Activated naive CD4-positive, alpha-beta T cell treated with anti-CD3 and anti-CD28 coated beads, Interleukin-2, amount 50 U/mL, for 72 hours (primary cell): ENCODE measurements at places on chromosomes 1 and 21.

GRCh38 chr1:22755641-22756040 lies 45.0 kb downstream of the EPHB2 start:
- no peak for DNase-seq

DNA sequence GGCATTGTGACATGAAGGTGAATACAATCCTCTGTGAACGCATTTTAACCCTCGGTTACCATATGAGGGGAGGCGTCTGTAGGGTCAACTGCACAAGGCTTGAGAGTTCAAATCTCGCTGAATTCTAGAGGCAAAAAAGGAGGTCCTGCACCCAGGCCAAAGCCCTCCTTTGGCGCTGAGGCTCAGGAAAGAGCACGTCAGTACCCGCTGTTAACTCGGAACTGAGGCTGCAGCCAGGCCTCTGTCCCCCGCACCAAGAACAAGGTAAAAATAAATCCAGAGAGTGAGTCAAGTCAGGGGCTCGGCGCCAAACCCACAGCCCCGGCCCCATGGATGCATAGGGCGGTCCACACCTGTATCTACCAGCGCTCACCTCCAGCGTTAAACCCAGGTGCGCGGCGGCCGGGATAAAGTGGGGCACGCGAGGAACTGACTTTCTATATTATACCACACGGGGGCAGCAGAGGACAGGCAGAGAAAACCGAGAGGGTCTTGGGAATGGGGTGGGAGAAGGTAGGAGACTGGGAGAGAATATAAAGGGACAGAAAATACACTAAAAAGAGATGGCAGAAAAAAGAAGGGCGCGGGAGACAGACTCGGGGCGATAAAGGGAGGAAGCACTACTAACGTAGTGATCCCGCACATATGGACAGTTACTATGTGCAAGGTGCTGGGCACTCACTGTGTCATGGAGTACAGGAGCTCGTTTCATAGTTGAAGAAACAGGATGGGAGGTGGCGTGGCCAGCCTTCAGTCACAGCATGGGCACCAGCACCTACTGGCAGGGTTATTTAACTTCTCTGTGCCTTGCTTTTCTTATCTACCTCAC lies 54.9 kb downstream of the DMRTA2 start:
- DNase-seq = no peak

DNA sequence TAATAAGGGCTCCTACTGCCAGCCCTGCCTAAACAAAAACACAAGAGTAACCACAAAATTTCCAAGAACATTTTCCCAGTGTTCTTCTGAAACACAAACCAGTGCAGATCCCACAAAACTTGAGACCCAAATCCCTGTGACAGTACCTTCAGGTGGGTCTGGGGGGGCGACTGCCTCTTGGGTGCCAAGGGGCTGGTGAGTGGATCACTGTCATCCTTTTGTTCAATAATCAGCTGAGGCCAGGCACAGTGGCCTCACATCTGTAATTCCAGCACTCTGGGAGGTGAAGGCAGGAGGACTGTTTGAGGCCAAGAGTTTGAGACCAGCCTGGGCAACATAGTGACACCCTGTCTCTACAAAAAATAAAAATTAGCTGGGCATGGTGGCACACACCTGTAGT lies 87.6 kb downstream of the GLIS1 start:
- DNase-seq = no peak

GRCh38 chr1:159932296-159933285 lies 7.3 kb upstream of the TAGLN2 start:
- no peak for DNase-seq

DNA sequence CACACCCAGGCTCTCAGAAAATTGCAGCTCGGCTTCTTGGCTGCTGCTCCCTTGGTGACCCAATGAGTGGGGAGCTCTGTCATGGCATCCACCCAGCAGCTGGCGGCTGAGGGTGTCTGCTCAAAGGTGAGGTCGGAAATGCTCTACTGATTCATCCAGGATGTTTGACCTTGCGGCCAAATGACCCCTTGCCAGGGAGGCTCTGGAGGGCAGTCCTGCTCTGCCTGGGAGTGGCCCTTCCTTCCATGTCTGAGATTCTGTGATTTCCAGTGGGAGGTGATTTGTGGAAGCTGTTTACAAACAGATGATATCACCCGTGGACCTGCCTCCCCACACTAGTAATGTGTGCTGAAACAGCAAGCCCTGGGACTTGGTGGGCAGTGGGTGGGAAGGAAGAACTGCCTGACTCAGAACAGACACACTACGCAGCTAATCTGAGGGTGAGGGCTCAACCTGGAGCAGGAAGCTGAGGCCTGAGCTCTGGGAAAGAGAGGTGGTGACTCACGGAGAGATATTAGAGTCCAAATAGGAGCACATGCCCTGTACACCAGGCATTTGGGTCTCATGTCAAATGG lies 3.0 kb downstream of the CRCT1 start:
- no peak for DNase-seq

DNA sequence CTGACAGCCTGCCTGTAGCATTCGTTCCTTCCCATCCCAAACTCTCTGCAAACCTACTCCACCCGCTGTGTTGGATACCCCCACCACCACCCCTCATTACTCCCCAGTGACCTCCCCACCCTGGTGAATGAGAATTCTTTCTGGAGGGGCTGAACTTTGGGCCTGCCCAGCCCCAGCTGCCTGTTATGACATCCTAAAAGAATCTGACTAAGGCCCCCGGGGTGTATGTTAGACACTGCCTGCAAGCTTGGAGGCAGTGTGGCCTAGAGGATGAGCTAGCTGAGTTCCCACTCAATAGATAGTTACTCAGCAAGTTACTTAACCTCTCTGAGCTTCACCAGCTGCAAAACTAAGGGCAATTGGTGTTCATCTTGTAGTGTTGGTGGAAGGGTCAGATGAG lies 110.2 kb upstream of the FGGY start:
- DNase-seq = no peak

DNA sequence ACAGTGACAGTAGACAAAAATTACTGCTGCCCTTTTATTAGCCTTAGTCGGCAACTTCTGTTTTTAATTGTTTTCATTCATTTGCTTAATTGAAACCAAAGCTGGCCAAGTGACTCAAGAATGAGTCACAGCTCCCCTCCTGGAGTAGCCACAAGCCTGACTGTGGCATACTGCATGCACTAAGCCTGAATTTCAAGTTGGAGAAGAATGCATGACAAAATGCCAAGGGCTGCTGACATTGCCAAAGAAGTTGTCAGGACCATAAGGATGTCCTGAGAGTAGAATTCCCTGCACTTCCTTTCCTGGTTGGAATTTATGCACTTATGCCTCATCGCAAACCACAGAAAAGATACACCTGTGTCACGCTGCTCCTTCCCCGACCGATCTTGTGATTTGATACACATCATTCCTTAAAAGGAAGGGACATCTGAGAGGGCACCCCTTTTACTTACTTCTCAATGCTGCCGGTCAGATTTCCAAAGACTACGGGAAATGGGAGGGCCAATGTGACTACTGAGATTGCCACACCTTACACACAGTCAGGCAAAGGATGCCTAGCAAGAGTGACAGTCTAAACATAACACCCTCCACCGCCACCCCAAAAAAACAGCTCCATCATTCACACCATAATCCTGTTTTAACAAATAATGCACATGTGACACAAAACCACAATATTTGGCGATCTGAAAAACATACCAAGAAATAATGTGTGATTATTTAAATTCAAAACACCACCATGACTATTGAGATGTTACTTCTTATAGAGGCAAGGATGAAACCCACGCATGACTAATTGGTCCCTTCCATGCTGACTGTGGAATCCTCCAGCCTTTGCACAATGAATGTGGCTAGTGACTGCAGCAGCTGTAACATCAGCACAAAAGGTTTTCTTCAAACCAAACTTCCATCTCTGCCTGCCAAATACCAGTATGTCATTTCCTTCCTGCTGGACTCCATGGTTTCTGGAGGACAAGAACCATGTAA lies 28.2 kb downstream of the VAV3 start:
- peak; percentile 52 for DNase-seq

DNA sequence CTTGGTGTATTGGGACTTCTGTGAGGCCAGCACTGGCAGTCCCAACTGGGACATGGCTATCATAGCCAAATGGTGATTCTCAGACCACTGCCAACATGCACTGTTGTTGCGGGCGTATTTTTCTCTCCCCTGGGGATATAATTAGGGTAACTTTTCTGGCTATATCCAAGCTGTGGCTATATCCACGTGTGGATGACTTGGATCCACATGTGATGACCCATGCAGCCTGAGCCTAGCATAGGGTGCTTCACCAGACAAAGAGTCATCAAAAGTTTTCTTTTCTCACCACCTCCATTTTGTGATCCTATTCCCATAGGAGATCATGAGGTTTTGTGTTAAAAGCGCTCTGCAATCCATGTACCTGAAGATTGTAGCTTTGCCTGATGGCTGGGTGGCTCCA lies 51.2 kb upstream of the CSF3R start:
- DNase-seq = no peak

DNA sequence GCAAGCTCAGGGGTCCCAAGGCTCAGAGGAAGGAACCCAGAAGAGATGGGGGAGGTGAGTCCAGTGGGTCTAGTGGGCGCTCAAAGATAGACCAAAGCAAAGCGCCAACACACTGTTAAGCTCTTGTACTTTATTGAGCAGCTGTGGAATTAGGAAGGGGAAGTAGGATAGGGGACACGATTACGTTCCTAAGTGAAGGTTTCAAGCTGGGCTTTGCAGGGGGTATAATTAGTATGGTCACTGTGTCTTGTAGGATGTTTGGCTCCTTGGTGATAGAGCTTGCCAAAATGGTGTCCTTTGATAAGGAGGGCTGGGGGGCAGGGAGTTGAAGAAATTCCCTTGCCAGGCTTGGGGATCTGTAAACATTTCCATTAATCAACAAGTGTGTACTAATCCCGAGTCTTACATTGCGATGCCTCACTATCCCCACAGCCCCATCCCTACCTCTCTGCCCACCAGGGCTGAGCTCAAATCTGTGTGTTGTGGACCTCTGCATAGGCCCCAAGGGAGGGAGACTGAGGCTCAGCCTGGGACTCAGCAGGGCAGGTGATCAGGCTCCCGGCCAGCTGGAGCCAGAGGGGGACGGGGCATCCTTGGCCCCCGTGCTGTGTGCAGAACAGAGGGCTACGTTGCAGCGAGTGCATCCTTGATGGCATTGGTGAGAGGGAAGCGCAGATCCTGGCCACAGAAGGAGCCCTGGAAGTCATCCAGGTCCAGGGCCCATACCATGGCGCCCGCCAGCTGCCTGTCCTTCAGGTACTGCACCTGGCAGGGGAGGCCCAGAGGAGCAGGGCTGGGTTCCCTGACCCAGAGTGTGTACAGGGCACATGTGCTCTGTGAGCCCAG lies 3.4 kb upstream of the MYBPH start:
- DNase-seq = no peak

DNA sequence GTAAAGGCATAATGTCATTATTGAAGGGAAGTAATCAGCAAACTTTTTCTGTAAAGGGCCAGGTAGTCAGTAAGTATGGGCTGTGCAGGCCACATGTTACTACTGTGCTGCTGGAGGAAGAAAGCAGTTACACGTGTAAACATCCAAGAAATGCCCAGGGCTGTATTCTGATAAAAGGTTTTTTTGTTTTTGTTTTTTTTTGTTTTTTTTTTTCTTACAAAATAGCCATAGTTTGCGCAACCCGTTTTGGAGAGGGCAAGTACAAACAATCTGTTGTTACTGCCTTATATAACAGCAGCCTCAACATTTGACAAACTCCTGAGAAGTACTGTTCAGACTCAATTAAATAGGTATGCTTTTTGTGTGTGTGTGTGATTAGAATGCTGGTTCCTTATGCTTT lies 26.7 kb upstream of the MTMR11 start:
- DNase-seq = no peak

GRCh38 chr1:245370175-245370825 lies 215.5 kb downstream of the KIF26B start:
- DNase-seq = no peak

DNA sequence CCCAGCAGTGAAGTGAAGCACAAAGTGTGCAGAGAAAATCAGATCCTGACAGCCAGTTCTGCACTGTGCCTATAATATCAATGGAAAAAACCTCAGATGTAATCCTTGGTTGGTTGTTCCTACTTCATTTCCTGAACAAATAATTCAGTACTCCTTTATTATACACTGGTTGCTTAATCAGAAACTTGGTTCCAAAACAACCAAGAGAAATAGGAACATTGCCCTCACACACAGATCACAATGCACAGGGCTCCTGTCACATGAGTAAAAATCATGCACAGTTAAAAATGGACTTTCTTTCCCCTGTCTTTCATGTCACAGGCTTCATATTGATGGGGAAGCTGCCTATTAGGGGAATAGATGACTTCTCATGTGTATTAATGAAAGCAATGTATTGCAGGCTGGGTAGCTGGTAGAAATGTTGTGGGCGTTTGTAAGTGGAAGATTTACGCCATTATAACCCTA lies 9.7 kb downstream of the DNASE2B start:
- DNase-seq = no peak

- no peak for DNase-seq
These were observed 31.7 kb upstream of the ITLN1 start for GRCh38 chr1:160916666-160917065.

GRCh38 chr1:9224664-9225410 lies 9.7 kb upstream of the H6PD start:
- DNase-seq = no peak
